Mucosa of gallbladder (tissue), 1 donor: ENCODE measurements at places on chromosomes 11 and 22. TPM values are rescaled to one million over a fixed set of nuclear protein-coding genes. Genes with fewer than 3 reads are reported as not detected.

- no peak for DNase-seq
These were observed 6.5 kb downstream of the SRPRA start for GRCh38 chr11:126262216-126262615.

GRCh38 chr11:15726221-15726746, 611.6 kb downstream of the INSC start:
- DNase-seq = no peak

DNA sequence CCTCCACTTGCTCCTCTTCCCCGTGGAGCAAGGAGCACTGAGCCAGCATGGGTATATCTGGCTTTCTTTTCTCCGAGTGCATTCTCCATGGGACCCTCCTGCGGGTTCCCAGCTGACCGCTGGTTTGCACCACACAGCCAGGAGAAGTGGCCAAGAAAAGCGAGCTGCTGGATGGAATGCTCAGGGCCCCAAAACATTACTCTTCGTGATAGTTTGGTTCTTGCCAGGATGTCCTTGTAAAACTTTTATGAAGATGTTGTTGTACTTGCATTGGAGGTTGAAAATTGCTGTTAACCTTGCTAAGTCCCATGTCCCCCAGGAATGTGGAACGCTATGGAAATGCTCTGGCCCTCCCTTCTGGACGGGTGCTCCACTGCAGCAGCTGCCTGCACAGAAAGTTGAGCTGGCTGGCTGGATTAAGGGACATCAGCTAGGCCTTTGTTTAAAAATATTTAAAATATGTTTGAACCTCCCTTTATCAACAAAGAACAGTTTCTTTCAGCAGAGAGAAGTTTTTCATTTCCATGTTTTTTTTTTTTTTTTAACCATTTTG, 68.7 kb downstream of the ZNRF3 start:
- no peak for DNase-seq

The SSTR3 gene
- total RNA-seq = 0.06 TPM

GRCh38 chr11:73048446-73048845, 93.7 kb downstream of the FCHSD2 start:
- DNase-seq = no peak

DNA sequence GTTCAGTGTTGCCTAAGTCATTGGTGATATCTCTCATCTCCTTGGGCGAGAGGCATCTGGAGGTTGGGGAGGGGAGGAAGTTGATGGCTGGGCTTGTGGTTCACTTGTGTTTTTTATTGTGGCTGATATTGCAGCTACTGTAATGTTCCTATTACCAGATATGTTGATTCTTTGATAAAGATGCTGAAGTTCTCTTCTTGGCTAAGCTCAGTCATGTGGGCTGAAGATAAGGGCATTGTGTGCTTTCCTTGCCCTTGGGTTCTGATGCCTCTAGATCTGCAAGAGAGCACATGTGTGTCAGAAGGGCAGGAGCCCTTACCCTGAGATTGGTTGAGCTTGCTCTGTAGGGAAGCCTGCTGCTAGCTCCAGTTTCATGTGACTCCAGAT, 12.0 kb downstream of the STX3 start:
- DNase-seq = peak; percentile 28

DNA sequence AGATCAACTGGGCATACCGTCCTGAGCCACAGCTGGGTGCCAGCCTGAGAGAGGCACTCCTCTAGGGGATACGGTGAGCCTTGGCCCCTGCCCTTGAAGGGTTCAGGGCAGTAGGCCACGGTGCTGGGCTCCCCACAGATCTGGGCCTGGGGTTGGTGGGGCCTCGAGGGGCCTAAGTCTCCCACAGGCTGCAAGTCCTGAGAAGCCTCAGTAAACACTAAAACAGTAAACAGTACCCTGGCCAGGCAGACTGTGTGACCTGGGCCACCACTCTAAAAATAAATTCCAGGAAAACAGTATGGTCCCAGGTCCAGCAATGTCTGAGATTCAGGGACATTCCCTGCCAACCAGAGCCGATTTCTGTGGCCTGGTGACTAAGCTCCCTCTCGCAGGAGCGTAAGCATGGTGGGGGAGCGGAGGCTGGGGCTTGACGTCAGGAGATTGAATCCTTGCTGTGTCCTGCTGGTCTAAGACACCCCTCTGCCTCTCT, 2.3 kb upstream of the RHOD start:
- DNase-seq = no peak

- no peak for DNase-seq
These were observed 559.9 kb downstream of the MN1 start for GRCh38 chr22:27241430-27242321.

- no peak for DNase-seq
These were observed 24.2 kb upstream of the TMPRSS4 start for GRCh38 chr11:118052581-118053206.

The SEC14L2 gene
- total RNA-seq = 35.4 TPM

GRCh38 chr11:78451371-78452150, 33.9 kb upstream of the GAB2 start:
- DNase-seq = no peak

The OR10A2 gene
- not detected for total RNA-seq

DNA sequence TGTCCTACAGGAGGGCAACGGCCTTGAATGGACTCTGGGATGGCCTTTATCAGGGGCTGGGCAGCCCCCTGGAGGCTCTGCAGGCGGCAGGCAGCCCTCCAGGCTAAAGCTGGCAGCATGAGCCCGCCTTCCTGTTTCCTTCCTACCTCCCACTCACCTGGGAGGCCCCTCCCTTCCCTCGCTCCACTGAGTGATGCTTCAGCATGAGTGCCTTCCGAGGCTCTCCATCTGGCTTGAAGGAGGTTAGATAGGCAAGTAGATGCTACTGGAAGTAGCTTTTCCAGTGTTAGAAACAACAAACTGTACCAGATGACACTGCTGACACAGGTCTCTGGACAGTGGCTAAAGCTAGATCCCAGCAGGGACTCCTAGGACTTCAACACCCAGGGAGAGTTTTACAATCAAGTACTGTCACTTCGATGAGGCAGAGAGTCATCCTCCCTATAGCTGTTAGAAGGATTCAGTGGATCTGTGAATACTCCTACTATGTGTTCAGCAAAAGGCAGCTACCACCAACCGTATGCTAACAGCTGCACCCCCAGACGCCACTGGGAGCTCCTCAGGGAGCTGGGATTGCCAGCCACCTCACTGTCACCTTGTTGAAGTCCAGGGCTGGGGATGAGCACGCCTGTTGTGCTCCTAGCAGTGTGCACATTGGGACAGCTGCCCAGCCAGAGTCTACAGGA, 4.1 kb upstream of the SLC25A1 start:
- no peak for DNase-seq

The APOBEC3C gene
- 28.6 TPM for total RNA-seq

The PRCP gene
- 48.7 TPM for total RNA-seq

The HOATZ gene
- total RNA-seq = not detected

The DBX1 gene
- total RNA-seq = not detected

DNA sequence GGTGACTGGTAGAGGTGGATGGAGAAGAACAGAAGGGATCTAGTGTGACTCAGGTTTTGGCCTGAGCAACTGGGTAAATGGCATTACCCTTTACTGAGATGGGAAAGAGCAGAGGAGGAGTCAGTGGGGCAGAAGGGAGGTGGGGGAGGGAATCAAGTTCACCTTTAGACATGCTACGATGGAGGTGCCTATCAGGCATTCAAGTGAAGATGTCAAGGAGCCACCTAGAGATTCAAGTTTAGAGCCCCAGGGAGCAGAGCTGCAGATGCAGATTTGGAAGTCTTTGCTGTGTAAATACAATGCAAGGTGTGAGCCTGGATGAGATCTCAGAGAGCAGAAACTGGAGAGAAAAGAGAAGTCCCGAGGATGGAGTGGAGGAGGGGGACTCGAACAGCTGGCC, 979 bp upstream of the MOGAT2 start:
- no peak for DNase-seq

DNA sequence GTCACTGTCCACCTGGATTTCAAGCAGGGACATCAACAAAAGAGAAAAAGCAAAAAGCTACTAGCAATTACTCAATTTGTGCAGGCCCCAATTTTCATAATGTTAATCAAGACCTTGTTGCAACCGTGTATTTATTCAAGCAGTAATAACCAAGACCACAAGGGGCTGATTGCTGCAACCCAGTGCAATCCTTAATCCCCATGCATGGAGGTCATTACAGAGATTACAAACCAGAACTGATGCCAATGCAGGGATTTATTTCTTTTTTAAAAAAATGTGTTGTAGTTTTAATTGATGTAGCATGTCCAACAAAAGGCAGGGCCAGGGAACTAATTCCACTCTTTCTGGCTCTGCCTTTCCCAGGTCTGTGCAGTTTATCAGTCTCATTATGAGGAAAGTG, 18.4 kb downstream of the TECTA start:
- DNase-seq = no peak

DNA sequence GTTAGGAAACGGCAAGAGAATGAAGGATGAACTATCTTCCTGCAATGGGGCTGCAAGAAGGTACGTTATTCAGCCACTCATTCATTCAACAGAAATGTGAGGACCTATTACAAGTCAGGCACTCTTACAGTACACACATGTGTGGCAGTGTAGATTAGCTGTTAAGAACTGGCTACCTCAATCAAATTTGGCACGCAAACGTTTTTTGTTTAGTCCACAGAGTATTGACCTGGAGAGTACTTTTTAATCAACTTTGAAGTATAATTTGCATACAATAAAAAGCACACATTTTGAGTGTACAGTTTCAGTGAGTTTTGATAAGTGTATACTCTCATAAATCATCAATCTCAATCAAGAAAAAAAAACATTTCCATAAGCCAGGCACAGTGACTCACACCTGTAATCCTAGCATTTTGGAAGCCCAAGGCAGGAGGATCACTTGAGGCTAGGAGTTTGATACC, 24.2 kb downstream of the MRTFA start:
- no peak for DNase-seq

The RDX gene
- 83.6 TPM for total RNA-seq

- no peak for DNase-seq
These were observed 312.8 kb downstream of the TTC28 start for GRCh38 chr22:28366856-28367255.

DNA sequence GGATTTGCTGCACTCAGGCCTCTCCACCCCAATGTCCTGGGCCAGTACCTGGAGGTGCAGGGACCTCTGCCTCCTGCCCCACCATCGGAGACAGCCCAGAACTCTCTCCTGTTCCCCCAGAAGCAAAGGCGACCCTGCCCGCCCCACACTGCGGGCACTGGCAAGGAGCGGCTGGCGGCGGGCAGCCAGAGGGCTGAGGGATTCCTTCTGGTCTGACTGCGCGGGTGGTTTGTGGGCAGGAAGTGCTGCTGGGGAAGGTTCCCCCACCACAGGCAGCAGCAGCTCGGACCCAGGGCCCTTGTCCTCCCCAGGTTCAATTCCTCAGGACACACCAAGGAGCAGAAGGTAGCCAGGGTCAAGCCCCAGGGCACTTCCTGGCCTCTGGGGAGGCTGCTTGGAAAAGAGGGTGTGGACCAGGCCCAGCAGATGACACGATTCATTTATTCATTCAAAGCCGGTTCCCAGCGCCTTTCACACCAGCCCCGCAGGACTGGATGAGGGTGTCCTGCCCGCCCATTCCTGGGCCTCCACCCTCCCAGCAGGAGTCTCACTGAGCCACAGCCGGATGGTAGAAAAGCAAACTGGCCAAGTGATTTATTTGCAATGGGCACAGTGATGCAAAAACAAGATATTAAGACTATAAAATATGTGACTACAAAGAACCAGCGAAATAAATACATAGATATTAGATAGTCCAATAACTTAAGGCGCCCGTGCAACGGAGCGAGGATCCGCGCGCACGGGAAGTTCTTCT, 1.2 kb downstream of the PHLDA2 start:
- DNase-seq = no peak

The NLRP14 gene
- 0.06 TPM for total RNA-seq

GRCh38 chr11:45267052-45267451, 19.1 kb downstream of the SYT13 start:
- peak; percentile 69 for DNase-seq

GRCh38 chr11:80638296-80638695, 1197.5 kb upstream of the TENM4 start:
- DNase-seq = no peak

- DNase-seq = no peak
These were observed 25.0 kb upstream of the MGAT3 start for GRCh38 chr22:39431821-39432251.

The ASPHD2 gene
- 5.5 TPM for total RNA-seq

The NELL1 gene
- total RNA-seq = 0.29 TPM

The C22orf15 gene
- total RNA-seq = 1.8 TPM

The APOC3 gene
- total RNA-seq = 8.4 TPM

GRCh38 chr11:63970902-63971301, 3.5 kb upstream of the COX8A start:
- no peak for DNase-seq

GRCh38 chr22:49348631-49349030, 479.0 kb downstream of the BRD1 start:
- DNase-seq = no peak

DNA sequence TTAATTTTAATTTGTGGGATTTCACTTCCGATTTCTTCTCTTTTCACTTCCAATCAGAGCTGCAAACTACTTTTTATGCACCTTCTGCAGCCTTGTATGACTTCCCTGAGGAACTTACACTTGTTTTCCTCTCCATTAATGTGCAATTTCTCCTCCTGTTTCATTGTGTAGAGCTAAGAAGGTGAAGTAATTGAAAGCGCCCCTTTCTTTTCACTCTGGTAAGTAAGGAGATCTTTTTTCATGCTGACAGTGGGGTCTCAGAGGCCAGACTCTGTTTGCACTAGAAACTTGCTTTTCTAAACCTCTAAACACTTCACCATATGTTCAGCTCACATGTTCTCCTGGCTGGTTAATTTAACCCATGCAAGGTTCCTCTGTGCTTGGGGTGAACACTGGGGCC, 117.0 kb downstream of the FANCF start:
- DNase-seq = no peak

DNA sequence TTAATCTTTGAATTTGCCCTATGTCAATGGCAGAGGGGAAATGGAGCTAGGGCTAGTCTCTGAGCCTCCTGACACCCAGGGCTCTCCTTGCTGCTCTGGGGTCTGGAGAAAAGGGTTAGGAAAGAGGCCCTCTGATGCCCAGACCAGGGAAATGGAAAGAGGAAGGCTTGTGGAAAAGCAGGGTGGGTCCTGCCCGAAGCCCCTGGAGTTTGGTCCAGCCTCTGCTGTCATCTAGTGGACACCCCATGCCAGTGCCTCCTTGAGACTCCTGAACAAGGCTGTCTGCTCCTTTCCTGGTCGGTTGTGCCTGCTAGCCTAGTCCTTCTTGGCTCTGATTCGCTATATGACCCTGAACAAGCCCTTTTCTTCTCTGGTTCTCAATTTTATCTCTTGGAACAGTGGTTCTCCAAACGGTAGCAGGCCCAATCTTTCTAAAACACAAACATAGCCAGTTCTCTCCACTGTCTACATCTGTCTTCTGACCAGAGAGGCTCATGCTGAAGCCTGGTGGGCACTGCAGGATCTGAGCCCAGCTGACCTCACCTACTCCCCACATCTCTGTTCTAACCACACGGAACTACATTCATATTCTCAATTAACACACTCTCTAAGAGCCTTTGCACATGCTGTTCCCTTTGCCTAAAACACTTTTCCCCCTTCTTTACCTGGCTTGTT, 8.8 kb upstream of the PLA2G3 start:
- DNase-seq = peak; percentile 60

- DNase-seq = no peak
These were observed 57.8 kb downstream of the OTOG start for GRCh38 chr11:17604915-17605233.
